Nasal cavity respiratory epithelium epithelial cell of viscerocranial mucosa (primary cell): ENCODE measurements at places on chromosomes 2 and 18. TPM values are rescaled to one million over a fixed set of nuclear protein-coding genes. Genes with fewer than 3 reads are reported as not detected.

SATB2 gene
- total RNA-seq, result 0.68 and 3.5 TPM in 2 replicates

RGPD3 gene
- 0.34 and 0.43 TPM in 2 replicates for total RNA-seq

DTNA gene
- total RNA-seq, result 1.7 and 10.7 TPM in 2 replicates

ZBTB7C gene
- 0.34 and 7.0 TPM in 2 replicates for total RNA-seq

SERPINB4 gene
- total RNA-seq, result 1.7 and 63.5 TPM in 2 replicates

IL1F10 gene
- 0.34 TPM in 1 of 2 replicates, not detected in the other for total RNA-seq

FOXD4L1 gene
- under 0.01 and 0.21 TPM in 2 replicates for total RNA-seq

SEMA4C gene
- 10.3 and 17.4 TPM in 2 replicates for total RNA-seq

CRIM1 gene
- total RNA-seq, result 66.1 and 87.5 TPM in 2 replicates

BCL11A gene
- total RNA-seq, result 2.1 and 14.9 TPM in 2 replicates

GKN2 gene
- not detected in 2 replicates for total RNA-seq

XIRP2 gene
- not detected in 2 replicates for total RNA-seq

SERPINE2 gene
- total RNA-seq, result 75.9 and 114 TPM in 2 replicates

DSEL gene
- 3.5 and 3.8 TPM in 2 replicates for total RNA-seq

COL3A1 gene
- total RNA-seq, result under 0.01 and 11.2 TPM in 2 replicates

GRHL1 gene
- total RNA-seq, result 32.5 and 85.2 TPM in 2 replicates

ACKR3 gene
- 3.8 and 37.9 TPM in 2 replicates for total RNA-seq

DSG4 gene
- under 0.01 TPM in 1 of 2 replicates, not detected in the other for total RNA-seq

ADD2 gene
- total RNA-seq, result under 0.01 TPM in 1 of 2 replicates, not detected in the other

CKAP2L gene
- total RNA-seq, result 0.07 and 0.34 TPM in 2 replicates

CENPO gene
- 1.4 and 2.5 TPM in 2 replicates for total RNA-seq

GPR55 gene
- total RNA-seq, result not detected in 2 replicates

TLX2 gene
- total RNA-seq, result not detected in 2 replicates

LRATD1 gene
- 25.7 and 27.0 TPM in 2 replicates for total RNA-seq

KCNG3 gene
- under 0.01 TPM in 2 replicates for total RNA-seq

HOXD13 gene
- not detected in 2 replicates for total RNA-seq

SPP2 gene
- not detected in 2 replicates for total RNA-seq

SCN3A gene
- not detected in 2 replicates for total RNA-seq

MAPK4 gene
- under 0.01 and 0.07 TPM in 2 replicates for total RNA-seq

DUSP2 gene
- total RNA-seq, result 6.2 and 13.0 TPM in 2 replicates

C18orf54 gene
- total RNA-seq, result 1.4 and 2.0 TPM in 2 replicates

GPR39 gene
- total RNA-seq, result 2.7 and 8.8 TPM in 2 replicates

PKP4 gene
- 55.0 and 66.3 TPM in 2 replicates for total RNA-seq

TNFRSF11A gene
- total RNA-seq, result 0.34 and 1.00 TPM in 2 replicates

ARHGAP15 gene
- total RNA-seq, result 0.07 TPM in 1 of 2 replicates, not detected in the other

CD8B gene
- not detected in 2 replicates for total RNA-seq

KCNG2 gene
- total RNA-seq, result not detected in 2 replicates

CNDP1 gene
- not detected in 2 replicates for total RNA-seq

TUBA4B gene
- not detected in 2 replicates for total RNA-seq

MARCHF4 gene
- under 0.01 TPM in 1 of 2 replicates, not detected in the other for total RNA-seq

SCYGR4 gene
- total RNA-seq, result not detected in 2 replicates

DPP4 gene
- total RNA-seq, result 5.5 and 9.3 TPM in 2 replicates

CAPN14 gene
- 1.4 and 6.1 TPM in 2 replicates for total RNA-seq

MBD1 gene
- total RNA-seq, result 116 and 157 TPM in 2 replicates

RNPEPL1 gene
- 13.0 and 49.7 TPM in 2 replicates for total RNA-seq

INHBB gene
- total RNA-seq, result 0.21 and 0.34 TPM in 2 replicates

CD207 gene
- not detected in 2 replicates for total RNA-seq

SNX17 gene
- total RNA-seq, result 79.7 and 108 TPM in 2 replicates

C2orf80 gene
- total RNA-seq, result not detected in 2 replicates

UPP2 gene
- not detected in 2 replicates for total RNA-seq

TRIM43 gene
- under 0.01 TPM in 1 of 2 replicates, not detected in the other for total RNA-seq

CD8A gene
- 0.07 TPM in 1 of 2 replicates, not detected in the other for total RNA-seq

RBKS gene
- total RNA-seq, result 0.71 and 1.7 TPM in 2 replicates

ASXL3 gene
- under 0.01 and 0.14 TPM in 2 replicates for total RNA-seq

RNF152 gene
- total RNA-seq, result 24.6 and 76.5 TPM in 2 replicates

NTSR2 gene
- not detected in 2 replicates for total RNA-seq

CCDC85A gene
- 0.07 TPM in 1 of 2 replicates, not detected in the other for total RNA-seq
